ENCODE measurements at places on chromosomes 12 and 14. TPM values are rescaled to one million over a fixed set of nuclear protein-coding genes. Genes with fewer than 3 reads are reported as not detected.

Gene TAPBPL
- 3.5 TPM for total RNA-seq

Gene DIO2
- 2.9 TPM for total RNA-seq

Gene CCDC175
- total RNA-seq = not detected

Gene HELB
- total RNA-seq = 0.80 TPM

Gene APOLD1
- total RNA-seq = 0.19 TPM

Gene C12orf42
- not detected for total RNA-seq

Gene CIDEB
- 0.17 TPM for total RNA-seq

Gene FLVCR2
- total RNA-seq = 9.2 TPM

Gene FSCB
- total RNA-seq = not detected

Gene MMP19
- total RNA-seq = 0.28 TPM

Gene SIX1
- total RNA-seq = 6.2 TPM

Gene TDP1
- 14.1 TPM for total RNA-seq

Measured in A549 treated with Mapracorat at 1 μM for 4 hours (cell line).